ENCODE measurements at places on chromosomes 2 and 18.

- DNase-seq, result no peak
Measured at GRCh38 chr2:188403676-188404075, 112.0 kb downstream of the GULP1 start.

GRCh38 chr2:102140377-102140776, 2.2 kb upstream of the IL1R1 start:
- DNase-seq, result no peak

- DNase-seq, result no peak
Measured at GRCh38 chr2:231996797-231997540, 35.5 kb downstream of the DIS3L2 start.

- no peak for DNase-seq
Measured at GRCh38 chr2:125456693-125457363, 1199.1 kb upstream of the GYPC start.

DNA sequence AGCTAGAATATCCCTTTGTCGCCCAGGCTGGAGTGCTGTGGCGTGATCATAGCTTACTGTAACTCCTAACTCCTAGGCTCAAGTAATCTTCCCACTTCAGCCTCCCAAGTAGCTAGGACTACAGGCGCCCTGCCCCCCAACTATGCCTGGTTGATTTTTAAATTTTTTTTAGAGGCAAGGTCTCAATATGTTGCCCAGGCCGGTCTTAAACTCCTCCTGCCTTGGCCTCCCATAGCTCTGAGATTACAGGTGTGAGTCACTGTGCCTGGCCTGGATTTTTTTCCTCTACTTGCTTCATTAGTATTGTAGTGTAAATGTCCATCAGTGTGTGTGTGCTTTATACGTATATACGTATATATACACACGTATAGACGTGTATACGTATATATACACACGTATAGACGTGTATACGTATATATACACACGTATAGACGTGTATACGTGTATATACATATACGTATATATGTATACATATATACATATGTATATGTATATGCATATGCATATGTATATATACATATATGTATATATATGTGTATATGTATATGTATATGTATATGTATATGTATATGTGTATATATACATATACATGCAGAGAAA, 124.4 kb downstream of the DIS3L2 start:
- no peak for DNase-seq

- no peak for DNase-seq
Measured at GRCh38 chr2:64839844-64840243, 149.4 kb upstream of the SLC1A4 start.

DNA sequence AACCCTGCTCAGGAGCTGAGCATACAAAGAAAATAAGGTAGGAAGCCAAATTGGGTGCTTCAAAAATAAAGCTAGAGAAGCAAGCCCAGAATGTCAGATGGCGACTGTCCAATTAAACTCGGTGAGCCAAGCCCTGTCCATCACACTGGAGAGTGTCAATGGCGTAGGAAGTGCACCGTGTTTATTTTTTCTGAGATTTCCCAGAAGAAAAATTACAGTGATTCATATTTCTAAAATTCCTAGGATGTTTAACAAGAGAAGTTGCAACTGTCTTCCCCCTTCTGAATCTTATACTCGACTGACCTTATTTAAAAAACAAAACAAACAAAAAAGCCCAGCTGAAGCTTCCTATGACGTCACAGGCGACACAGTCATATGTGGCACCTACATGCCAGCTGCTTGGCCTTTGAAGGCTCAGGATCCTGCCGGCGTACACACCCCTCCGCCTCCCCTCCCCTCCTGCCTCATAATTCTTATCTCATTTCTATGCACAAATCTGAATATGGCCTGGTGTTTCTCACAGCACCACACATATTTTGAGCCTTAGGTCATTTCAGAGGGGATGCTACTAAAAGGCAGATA, 60.8 kb downstream of the MBP start:
- no peak for DNase-seq

DNA sequence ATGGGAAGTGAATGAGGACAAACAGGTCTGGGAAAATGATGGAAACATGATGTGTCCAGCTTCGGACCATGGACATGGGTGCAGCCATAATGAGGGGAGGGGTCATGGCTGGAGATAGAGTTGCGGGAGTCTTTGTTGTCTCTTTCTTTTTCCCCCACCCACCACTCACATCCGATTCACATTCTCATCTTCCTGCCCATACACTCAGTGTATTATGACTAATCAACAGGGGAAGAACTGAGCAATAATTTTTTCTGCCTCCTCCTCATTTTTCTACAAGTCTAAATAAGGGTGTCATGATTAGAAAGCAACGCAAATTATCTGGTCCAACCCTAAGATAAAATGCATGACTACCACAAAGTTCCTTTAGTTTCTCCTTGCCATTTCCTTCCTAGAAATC, 5.7 kb upstream of the SERPINB2 start:
- no peak for DNase-seq

GRCh38 chr18:57469884-57470283, 34.7 kb downstream of the ONECUT2 start:
- DNase-seq, result no peak

DNA sequence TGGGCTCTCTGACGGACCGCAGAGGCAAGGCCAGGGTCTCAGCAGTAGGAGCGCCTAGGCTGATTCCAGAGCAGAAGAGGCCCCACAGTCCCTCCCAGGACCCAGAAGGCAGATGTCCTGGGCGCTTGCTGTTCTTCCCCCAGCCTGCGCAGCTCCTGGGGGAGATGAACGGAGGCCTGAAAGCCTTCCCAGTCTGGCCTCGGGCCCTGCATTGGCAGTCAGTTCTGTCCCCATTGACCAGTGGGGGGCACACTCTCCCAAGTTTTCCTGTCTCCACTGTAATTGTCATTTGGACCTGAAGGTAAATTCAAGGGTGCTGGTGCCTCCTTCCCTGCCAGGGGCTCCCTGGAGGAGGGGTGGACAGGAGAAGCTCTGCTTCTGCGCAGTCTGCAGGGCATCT, 345.7 kb downstream of the CYP26B1 start:
- DNase-seq, result peak; percentile 20

DNA sequence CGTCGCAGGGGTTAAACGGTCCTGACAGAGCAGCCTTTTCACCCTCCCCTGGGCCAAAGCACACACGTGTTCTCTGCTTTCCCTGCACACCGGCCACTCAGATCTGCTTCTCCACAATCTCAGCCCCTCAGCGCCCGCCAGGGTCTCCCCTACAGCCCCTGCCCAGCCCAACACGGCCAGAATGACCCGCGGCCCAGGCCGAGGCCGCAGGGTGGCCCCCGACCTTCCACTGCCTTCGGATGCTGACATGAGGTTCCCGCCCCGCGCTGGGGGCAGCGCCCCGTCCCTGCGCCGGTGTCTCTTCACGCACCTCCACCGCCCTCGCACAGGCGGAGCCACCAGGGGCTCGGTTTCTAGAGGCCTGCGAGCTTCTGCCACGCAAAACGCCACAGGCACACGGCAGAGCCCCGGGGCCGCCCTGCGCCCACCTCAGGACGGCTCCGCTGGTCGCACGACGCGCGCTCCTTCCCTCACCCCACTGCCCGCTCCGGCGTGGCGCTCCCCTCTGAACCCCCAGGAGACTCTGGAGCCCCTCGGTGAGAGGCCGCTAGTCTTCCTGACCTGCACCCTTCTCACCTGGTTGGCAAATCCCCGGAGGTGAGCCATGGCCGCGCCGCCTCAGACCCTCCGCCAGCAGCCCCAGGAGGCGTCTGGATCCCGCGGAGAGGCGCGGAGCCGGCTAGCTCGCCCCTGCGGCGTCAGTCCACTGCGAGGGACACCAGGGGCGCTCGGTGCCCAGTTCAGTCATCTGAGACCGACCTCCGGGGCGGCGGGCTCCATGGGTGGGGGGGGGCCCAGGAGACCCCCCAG, 749 bp downstream of the STK25 start:
- no peak for DNase-seq

DNA sequence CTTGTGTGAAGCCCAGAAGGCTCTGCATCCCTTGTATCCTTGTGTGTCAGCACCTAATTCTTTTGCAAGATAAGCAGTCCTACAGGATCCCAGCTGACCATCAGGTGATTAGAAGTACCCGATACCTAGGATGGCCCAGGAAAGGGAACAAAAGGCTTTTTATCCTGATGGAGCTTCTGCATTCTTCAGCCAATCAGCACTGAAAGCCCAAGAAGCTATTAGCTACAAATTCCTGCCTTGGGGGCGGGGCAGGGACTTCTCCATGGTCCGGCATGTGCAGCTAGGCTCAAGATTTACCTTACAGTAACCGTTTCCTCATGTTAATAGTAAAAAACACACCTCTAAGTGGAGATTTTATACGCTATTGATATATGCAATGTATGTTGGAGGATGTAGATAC, 264.6 kb upstream of the THUMPD2 start:
- no peak for DNase-seq

DNA sequence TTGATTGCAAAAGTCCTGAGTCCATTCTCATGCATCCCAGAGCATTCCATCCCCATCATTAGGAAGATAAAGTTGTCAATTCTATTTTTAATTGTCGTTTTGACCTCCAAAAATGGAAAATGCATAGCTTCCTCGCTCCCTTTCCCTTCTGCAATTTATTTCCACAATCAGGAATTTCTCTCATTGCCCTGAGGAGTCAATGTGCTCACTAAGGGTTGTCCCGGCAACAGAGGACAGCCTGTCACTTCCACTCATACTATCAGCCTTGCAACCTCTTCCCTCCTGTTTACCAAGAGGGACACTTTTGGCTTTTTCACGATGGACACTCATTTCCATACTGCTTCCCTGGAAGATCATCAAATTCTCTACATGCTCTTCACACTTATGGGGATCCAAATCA, 164.8 kb downstream of the MYO5B start:
- DNase-seq, result no peak

GRCh38 chr2:108535357-108535631, 1.0 kb downstream of the LIMS1 start:
- DNase-seq, result no peak

DNA sequence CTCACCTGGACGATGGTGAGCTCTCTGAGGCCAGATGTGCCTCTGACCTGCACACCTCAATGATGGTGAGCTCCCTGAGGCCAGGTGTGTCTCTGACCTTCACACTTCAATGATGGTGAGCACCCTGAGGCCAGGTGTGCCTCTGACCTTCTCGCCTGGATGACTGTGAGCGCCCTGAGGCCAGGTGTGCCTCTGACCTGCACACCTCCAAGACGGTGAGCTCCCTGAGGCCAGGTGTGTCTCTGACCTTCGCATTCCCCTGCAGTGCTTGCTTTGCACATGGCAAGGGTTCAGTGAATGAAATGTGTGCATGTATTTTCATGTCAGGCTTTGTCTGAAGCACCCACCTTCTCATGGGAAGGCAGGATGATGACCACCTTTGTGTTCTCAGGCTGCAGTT, 95.5 kb downstream of the PTGR3 start:
- DNase-seq, result no peak

DNA sequence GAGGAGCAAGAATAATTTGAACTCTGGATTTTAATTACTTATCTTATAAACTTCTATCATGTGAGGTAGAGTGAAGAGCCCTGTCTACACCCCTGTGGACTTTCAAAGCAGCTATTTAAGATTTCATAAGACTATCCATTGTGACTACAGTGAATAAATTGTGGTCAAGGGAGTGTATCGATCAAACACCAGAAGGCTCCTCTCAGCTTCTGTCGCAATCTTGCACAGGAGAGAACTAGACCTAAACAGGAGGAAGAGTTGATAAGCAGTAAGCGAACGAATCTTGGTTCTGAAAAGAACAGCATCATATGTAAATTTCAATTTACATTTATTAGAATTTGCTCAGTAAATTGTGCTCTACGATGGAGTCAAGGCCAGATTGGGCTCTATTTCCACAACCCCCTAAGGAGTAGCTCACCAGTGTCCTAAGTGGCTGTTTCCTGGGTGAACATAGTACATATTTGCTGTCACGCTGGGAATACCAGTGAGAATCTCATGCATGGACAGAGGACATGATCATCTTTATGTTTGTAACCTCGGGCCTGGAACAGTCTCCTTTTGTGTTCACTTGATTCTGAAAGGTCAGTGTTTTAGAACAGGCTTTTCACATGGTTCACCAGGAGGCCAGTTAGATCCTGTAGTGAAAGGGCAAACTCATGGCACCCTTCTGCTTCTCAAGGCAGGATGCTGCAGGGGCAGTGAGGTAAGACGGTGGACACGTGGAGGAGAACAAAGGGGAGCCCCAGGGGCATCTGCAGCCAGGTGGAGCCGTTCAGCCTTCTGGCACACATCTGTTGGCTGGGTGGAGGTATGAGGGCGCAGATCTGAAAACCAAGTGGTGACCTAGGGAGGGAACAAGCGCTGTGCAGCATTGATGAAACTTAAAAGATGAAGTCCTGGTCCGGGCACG, 33.3 kb downstream of the NPAS2 start:
- no peak for DNase-seq

DNA sequence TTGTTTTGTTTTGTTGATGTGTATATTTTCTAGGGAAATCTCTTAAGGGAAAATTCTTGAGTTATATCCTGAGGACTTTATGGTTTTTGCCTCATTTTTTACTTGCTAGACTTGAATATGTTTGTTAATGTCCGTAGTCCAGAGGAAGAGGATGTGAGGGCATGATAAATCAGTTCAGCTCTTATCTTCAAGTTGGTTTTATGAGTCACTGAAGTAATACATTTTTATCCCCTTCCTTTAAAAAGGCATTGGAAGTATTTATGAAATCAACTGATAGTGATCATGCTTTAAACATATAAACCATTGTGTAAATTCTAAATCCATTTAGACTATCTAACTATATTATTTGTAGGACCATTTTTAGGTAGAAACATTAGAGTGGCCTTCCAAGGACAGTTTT, 43.9 kb upstream of the CYBRD1 start:
- no peak for DNase-seq

- no peak for DNase-seq
Measured at GRCh38 chr2:62947403-62947802, 103.2 kb upstream of the OTX1 start.

All from C1 segment of cervical spinal cord (tissue), 14 donors.